ENCODE measurements at places on chromosomes 5 and 9. TPM values are rescaled to one million over a fixed set of nuclear protein-coding genes. Genes with fewer than 3 reads are reported as not detected.

DNA sequence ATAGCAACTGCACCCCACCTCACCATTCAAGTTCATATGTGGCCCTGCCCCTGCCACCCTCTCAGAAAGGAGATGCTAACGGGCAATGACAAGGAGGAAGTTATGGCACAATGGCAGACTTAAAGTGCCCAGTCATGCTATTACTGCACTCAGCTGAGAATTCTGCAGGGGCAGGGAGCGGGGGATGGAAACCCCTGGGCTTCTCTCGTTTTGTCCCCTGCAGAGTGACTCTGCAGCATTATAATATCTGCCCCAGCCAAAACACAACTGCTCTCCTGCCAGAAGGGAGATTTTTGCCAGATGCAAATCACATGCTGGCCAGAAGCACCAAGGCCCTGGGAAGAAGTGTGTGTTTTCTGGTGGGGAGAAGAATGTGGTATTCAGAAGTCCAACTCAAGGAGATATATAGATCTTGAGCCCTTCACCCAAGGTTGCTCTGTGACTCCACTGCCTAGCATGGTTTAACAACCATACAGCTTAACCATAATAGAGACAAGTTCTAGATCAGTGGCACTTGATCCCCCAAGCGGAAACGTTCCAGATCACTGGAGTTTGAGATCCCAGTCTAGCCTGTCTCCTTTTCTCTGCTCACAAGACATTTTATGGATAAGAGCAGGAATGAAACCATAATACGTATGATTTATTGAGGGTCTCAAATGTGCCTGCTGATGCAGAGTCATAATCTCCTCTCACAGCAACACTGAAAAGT, 207.0 kb upstream of the MAP3K1 start:
- H3K36me3 ChIP-seq: peaks cover 14% of the 10 kb centered on the region
- peaks cover 49% of the 10 kb centered on the region for H3K4me1 ChIP-seq
- H3K27ac ChIP-seq: no peak overlapping the region
- no peak overlapping the region for H3K4me3 ChIP-seq

DNA sequence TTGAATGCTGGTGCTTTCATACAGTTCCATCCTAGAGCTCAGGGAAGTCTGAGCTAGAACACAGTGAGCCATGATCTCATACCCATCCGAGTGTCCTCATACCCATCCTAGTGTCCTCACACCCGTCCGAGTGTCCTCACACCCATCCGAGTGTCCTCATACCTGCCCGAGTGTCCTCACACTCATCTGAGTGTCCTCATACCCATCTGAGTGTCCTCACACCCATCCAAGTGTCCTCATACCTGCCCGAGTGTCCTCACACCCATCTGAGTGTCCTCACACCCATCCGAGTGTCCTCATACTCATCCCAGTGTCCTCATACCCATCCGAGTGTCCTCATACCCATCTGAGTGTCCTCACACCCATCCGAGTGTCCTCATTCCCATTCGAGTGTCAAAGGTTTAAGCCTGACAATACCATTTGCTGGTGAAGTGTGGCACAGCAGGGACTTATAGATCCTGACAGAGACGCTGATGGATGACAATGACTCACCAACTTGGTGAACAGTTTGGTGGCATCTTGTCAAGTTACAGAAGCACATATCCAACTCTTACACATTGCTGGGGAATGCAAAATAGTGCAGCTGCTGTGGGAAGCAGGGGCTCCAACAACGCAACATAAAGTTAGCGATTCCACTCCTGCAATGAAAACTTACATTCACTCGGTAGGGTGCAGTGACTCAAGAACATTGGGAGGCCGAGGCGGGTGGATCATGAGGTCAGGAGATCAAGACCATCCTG, 77.0 kb upstream of the COL5A1 start:
- no peaks in the 10 kb centered on the region for H3K27me3 ChIP-seq
- H3K27ac ChIP-seq: no peak overlapping the region
- peaks cover 2% of the 10 kb centered on the region for H3K36me3 ChIP-seq
- H3K4me1 ChIP-seq: peaks cover 2% of the 10 kb centered on the region
- no peak for DNase-seq

GRCh38 chr5:93281980-93282772, 298.8 kb downstream of the NR2F1-AS1 start:
- no peak overlapping the region for H3K27ac ChIP-seq
- no peak for DNase-seq
- H3K36me3 ChIP-seq: no peaks in the 10 kb centered on the region
- H3K4me3 ChIP-seq: no peak overlapping the region

GRCh38 chr9:87836951-87837705, 45.5 kb upstream of the SPATA31E1 start:
- H3K4me3 ChIP-seq: no peak overlapping the region
- no peak for DNase-seq
- no peak overlapping the region for H3K27ac ChIP-seq
- no peaks in the 10 kb centered on the region for H3K36me3 ChIP-seq
- H3K27me3 ChIP-seq: no peaks in the 10 kb centered on the region

DNA sequence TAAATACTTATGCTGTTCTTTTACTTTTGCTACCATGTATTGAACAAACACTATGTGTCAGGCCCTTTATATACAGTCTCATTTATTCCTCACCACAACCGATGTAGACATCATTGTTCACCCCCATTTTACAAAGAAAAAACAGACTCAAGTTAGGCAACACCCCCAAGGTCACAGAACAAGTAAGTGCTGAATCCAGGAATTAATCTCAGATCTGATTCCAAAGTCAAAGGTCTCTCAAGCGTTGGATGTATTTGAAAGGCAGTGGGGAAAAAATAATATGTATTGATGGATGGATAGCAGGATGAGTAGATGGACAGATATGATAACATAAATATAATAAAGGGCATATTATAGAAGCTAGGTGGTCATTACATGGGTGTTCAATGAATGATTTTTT, 85.1 kb upstream of the VLDLR start:
- H3K36me3 ChIP-seq: no peaks in the 10 kb centered on the region
- H3K4me1 ChIP-seq: no peaks in the 10 kb centered on the region
- DNase-seq: no peak

DNA sequence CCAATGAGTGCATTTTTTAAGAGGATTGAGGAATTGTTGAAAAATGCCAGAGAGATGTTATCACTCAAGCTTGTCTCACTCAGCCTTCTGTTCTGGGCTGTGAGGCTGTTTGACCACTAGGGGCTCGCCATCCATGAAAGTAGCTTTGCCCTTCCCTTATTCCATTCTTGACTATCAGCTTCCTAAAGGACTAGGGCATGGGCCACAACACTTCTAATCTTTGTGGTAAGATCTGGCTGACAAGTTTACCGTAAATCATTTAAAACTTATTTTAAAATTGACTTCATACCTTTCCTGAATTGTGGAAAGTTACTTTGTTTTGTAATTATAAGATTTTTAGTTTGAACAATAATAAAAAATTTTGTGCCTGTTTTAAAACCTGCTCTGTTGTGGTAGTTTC, 49.5 kb downstream of the TJP2 start:
- no peak overlapping the region for H3K27ac ChIP-seq
- H3K4me3 ChIP-seq: no peak overlapping the region
- H3K27me3 ChIP-seq: no peaks in the 10 kb centered on the region

GRCh38 chr5:179166886-179167841, 107.0 kb downstream of the ZNF354C start:
- H3K4me1 ChIP-seq: no peaks in the 10 kb centered on the region
- no peaks in the 10 kb centered on the region for H3K36me3 ChIP-seq
- peaks cover 4% of the 10 kb centered on the region for H3K27me3 ChIP-seq
- peak; percentile 85 for DNase-seq
- no peak overlapping the region for H3K27ac ChIP-seq
- H3K4me3 ChIP-seq: no peak overlapping the region

CBY3 gene
- 0.71 TPM for total RNA-seq

SLC25A2 gene
- 0.30 TPM for total RNA-seq

MSMP gene
- total RNA-seq: not detected

Data from activated CD4-positive, alpha-beta T cell treated with anti-CD3 and anti-CD28 coated beads for 36 hours (primary cell).